ENCODE measurements at places on chromosomes 1 and 21.

GRCh38 chr1:213987422-213987926, 299 bp upstream of the PROX1 start:
- DNase-seq = peak; percentile 57

DNA sequence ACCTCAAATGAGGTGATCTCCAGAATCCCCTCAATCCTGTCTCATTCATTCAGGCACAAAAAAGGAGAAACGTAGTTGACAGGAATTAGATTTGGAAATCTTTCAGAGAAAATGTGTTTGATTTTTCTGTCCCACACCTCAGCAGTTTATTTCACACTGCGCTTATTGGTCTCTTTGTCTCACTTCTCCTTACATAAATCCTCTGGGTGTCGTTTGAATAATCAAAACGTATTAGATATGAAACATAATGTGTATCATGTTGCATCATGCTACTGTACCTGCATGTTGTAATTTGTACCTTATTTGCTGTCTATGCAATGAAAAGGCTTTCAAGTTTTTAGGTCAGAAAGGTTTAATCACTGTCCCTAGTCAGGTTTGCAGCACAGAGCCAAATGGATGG, 255.7 kb downstream of the DISC1 start:
- no peak for DNase-seq

DNA sequence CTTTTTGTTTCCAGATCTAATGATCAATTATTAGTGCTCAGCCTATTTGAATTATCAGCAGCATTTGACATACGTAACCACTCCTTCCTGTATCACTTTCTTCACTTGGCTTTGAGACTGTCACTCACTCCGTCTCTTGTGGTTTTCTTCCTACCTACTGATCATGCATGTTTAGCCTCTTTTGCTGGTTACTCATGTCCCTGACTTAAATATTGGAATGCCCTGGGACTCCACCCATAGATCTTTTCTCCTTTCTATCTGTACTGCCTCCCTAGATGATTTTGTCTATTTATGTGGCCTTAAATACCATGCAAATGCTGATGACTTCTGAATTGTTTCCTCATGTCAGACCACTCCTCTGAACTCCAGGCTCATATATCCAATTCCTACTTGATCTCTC, 57.7 kb upstream of the PDE4B start:
- DNase-seq = no peak

- DNase-seq = no peak
Observed at GRCh38 chr1:104294259-104294658, 544.6 kb downstream of the AMY1C start.

DNA sequence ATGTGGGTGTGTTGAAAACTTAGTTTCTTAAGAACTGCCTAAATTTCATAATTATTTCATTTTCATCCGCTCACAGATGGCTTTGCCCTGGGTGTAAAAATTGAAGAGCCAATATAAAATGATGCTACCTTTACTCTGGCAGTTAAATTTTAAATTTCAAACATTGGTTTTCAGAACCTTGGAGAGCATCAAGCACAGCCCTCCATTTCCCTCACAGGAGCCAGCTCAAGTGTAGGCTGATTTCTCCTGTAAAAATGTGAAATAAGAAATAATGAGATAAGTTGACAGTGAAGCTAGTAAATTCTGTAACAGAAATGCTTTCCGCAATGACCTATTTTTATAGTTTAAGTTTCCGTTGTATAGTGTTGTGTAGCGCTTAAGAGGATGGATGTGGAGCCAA, 53.9 kb upstream of the AKT3 start:
- DNase-seq = no peak

DNA sequence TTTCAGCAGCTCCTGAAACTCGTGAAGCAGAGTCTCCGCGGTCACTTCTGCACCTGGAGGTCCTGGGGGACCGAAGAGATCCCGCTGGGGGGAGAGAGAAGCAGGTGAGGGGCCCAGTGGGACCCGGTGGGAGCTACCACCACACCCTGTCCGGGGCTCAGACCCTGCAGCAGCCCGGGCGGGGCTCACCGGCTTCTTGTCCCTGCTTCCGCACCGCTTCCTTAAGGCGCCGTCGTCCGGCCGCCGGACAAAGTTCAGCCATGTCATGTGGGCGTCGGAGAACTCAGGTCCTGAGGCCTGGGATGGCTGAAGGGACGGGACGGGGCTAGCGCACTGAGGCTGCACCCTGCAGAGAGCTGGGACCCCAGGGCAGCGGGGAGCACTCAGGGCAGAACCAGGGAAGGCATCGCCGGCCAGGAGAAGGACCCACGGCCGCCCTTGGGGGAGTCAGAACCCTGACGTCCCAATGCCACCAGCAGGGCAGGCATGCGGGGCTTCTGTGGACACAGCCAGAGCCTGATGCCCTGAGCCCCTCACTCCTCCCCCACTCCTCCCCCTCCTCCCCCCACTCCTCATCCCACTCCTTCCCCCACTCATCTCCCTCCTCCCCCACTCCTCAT, 2.2 kb downstream of the C1QTNF12 start:
- DNase-seq = no peak

GRCh38 chr1:6515771-6516170, 24.3 kb upstream of the PLEKHG5 start:
- no peak for DNase-seq

GRCh38 chr21:28100366-28100765, 892.3 kb downstream of the LTN1 start:
- DNase-seq = no peak

All from GM12865 (cell line).